ENCODE measurements at places on chromosomes 6 and 20.

DNA sequence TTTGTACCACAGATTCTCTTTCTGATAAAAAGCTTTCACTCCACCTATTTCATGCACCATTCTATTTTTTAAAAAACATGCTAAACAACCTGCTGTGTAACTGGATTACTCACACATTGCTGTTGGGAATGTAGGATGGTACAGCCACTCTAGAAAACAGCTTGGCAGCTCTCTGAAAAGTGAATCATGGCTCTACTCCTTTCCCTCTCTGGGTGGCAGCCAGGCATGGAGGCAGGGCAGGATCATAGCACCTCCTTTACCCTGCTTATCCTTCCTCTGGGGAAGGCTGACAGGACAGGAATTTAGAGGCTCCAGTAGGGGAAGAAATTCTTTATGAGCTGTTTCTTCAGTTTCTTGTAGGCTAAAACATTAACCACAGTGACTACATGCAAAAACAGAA is 6.7 kb upstream of the VNN2 start:
- no peak for DNase-seq

- DNase-seq = no peak
These were observed 44.3 kb downstream of the HDGFL1 start for GRCh38 chr6:22613695-22614094.

DNA sequence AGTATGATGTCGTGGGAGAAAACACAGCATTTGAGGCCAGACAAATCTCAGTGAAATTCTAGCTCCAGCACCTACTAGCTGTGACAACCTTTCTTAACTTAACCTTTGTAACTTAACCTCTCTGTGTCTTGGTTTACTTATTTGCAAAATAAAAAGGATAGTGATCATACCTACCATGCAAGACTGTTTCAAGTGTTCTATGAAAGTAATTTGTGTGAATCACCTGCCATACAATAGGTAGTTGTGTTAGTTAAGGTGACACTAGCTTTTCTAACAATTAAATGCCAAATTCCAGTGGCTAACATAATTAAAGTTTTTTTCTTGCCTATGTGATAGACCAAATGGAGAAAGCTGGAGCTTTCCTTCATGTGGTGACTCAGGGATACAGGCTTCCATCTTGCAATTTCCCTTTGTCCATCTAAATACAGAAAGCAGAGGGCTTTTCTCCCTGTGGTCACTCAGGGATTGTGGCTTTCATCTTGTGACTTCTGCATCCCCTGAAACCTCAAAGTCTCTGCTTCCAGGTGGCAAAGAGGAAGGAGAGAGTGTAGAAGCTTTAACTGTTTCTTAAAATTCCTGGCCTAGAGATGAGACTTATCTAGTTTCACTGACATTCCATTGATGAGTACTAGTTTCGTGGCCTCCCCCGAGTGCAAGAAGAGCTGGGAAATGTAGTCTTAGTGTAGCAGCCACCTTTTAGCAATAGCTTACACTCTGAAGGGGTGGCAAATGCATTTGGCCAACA is 311.4 kb downstream of the CLIC5 start:
- DNase-seq = no peak

GRCh38 chr6:30882759-30883684 is 1.3 kb upstream of the DDR1 start:
- no peak for DNase-seq

DNA sequence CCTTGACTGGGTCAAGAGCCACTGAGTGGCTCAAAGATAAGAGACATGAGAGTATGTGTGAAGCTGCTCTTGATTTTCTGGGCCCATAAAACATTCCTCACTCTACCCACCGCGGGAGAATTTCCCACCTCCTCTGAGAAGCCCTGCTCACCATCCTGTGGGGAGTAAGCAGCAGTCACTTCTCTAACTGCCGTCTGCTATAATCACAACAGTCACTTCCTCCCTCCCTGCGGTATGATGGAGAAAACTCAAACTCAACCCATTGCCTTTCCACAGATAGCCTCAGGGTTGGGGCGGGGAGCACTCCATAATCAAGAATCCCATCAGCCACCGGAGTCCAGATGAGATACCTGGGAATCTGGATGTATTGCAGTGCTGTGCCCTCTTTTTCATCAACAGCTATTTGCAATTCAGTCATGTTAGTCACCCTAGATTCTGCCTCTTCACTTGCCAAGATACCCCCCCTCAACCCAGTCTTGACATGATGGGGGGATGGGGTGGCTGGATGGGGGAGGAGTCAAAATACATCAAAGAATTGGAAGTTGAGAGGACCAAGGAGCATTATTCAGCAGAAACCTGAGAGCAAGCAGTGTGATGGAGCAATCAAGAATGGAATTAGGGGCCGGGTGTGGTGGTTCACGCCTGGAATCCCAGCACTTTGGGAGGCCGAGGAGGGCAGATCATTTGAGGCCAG is 5.1 kb downstream of the MOCS1 start:
- no peak for DNase-seq

- DNase-seq = peak; percentile 77
These were observed 154.6 kb downstream of the ZDHHC14 start for GRCh38 chr6:157535340-157536222.

GRCh38 chr6:20487669-20488375 is 46.4 kb upstream of the CDKAL1 start:
- no peak for DNase-seq

DNA sequence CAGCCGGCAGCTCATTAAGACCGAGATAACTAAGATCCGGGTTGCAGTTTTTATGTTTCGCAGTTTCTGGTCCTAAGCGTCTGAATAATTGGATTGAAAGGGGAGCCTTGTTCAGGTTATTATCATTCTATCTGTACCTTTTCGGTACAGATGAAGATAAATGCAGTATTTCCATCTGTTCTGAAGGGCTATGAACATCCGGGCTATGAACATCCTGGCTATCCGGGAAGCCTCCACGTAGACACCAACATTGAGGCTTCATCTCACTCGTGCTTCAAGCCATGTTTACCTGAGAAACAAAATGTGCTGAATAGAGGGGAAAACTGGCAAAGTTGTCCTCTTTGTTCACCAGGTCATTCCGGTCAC is 399 bp upstream of the REPS1 start:
- DNase-seq = no peak

DNA sequence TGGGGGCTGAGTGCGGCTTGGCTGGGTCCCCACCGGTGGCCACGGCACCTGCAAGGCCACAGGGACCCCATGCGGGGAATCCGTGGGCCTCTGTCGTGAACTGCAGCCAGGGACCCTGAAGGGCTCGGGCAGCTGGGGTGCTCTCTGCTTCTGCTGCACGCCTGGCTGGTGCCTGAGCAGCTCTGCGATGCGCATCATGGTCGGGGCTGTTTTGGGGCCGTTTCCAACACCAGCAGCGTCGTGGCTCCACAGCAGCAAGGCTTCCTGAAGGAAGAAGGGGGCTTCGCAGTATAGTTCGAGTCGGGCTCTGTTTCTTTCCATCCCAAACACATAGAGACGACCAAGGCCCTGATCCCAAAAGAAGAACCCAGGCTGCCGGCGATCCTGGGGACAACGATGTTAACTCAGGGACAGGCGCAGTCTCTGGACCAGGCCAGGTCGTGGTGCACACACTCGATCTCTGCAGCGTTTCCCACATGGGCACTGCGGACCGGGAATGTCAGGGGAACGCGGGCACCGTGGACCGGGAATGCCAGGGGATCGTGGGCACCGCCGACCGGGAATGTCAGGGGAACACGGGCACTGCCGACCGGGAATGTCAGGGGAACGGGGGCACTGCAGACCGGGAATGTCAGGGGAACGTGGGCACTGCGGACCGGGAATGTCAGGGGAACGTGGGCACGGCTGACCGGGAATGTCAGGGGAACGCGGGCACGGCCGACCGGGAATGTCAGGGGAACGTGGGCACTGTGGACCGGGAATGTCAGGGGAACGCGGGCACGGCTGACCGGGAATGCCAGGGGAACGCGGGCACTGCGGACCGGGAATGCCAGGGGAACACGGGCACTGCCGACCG is 36.8 kb upstream of the BHLHE23 start:
- no peak for DNase-seq

DNA sequence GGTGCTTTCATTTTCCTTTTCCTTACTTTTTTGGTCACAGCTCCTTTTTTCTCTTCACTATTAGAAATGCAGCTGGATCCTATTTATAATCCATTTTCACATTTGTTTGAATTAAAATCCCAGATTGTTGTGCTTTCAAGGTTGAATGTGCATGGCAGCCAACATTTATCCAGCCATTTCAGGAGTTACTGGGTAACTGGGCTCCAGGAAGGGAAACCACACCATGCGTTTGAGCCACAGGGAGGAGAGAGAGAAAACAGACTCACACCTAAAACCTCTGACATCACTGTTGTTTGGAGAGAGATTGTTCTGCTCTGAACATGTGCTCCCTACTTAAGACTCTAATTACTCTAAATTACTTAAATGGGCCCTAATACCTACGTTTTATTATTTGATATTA is 173.4 kb downstream of the BMP2 start:
- no peak for DNase-seq

- DNase-seq = no peak
These were observed 83.5 kb downstream of the TNFAIP3 start for GRCh38 chr6:137950581-137950980.

DNA sequence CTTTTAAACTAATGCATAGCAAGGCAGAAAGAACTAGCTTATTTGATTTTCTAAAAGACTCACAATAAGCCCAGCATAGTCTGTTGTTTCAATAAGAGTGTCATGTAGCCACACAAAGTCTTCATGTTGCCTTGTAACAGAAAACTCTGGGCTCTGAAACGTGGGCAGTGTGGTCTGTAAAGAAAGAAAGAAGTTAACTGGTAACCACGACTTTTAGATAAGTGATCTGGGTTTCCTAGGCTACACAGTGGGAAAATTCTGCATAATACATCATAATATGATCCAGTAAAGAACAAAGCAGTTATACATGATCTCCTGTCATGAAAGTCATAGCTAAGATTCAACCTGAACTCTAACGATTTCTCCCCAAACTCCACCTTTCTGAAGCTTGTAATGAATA is 13.3 kb downstream of the SNX5 start:
- no peak for DNase-seq

GRCh38 chr20:49037962-49038387 is 8.1 kb upstream of the CSE1L start:
- peak; percentile 57 for DNase-seq

DNA sequence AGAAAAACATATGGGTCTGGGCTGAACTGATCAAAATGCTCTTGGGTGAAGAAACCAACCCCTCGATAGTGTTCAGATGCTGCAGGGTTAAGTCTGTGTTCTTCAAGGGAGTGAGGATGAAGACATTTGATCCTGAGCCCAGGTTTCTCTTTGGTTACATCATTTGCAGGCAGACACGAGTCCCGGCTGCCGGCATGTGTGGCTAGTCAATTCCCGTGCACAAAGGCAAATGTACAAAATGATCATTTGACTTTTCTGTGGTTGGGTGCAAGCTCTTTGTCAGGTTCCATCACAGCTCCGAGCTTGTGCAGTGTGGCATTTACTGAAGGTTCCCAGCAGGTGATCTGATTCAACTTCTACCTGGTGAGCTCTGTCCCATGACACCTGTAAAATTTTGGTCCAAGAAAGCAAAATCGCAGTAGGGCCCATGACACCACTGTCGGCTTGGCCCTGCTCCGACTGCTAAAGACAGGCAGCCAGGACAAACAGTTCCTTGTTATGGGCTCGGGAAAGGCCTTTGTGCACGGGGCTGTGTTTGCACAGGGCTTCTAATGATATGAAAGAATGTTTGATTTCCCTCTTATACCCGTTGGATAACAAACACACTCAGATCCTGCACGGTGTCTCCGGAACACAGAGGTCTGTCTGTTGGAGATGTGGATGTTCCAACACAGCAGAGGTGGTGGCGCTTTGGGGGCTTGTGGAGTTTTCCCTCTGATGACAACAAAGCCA is 46.9 kb downstream of the GJA10 start:
- no peak for DNase-seq

- no peak for DNase-seq
These were observed 82.3 kb downstream of the ATG5 start for GRCh38 chr6:106243261-106243660.

All from HL-60 (cell line).